ENCODE measurements at places on chromosomes 5 and 9. TPM values are rescaled to one million over a fixed set of nuclear protein-coding genes. Genes with fewer than 3 reads are reported as not detected.

DNA sequence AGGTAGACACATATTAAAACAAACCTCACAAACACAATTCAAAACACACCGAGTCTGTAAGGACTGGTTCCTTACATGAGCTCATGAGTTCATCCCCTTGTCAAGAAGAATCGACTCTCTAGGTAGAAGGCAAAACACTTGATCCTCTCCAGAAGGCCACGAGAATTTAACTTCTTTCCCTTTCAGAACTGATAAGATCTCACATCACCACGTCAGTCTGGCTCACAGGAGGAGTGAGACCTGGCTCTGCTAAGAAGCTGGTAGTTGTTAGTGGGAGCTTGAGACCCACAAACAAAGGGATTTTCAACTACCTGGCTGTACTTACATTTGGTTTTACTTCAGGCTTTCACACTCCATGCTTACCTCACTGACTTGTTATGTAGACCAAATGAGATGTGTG, 459.2 kb downstream of the ARHGEF28 start:
- no peak for DNase-seq

- DNase-seq = no peak
Observed at GRCh38 chr5:65907135-65907534, 19.2 kb upstream of the ERBIN start.

DNA sequence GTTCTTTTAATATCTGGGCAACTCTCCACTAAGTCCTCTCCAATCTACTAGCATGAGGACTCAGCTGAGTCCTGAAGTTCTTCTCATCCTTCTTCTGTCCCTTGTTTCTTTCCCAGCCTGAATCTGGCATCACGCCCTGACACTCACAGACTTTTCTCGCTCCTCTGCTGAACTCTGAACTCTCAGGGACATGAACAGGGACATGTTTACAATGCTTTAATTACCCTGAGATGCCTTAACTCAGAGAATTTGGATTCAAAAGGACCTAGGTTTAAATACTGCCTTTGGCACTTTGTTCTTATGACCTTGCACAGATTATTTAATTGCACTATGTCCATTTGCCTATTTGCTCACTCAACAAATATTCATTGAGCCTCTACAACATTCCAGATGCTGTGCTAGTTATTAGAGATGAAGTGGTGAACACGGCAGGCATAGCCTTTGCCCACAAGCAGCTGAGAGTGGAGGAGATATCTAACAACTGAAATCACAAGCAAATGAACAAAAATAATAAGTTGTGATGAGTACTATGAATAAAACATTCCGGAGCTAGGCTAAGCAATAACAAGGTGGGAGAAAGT, 106.0 kb downstream of the ADRB2 start:
- DNase-seq = no peak

DNA sequence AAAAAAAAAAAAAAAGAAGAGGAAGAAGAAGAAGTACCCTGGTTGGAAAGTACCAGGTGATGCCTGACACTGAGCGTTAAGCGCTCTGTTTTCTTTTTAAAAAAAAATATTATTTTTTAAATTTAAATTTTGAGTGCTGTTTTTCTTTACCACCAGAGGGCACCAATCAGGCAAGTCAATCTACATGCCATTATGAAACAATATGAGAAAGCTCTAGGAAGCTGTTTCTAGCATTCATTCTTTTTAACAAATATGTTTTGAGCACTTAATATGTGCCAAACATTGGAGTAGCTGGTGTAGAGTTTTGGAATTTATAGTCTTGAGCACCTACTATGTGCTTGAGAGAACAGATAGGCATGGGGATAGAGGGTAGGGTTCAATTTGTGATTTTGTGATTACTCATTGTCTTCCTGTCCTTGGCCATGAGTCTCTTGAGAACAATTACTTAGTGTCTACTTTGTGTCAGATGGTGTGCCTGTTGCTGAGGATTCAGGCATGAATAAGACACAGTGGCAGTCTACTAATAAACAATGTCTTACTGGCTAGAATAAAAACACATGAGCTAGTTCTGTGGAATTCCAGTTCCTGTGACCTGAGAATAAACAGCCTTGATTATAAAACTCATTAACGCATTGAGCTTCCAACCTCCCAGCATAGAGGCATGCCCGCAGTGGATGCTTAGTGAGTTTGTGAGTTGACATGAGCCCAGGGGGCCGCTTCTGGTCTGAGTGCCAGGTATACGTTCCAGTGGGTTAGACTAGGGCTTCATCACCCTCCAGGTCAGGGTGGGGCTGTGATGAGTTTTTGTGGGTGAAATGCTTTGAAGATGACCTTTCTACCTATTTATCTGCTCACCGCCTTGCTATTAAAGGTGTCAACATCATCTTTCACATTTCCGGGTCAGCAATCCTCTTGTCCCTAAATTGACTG, 3.0 kb upstream of the UBE2R2 start:
- DNase-seq = peak; percentile 65

DNA sequence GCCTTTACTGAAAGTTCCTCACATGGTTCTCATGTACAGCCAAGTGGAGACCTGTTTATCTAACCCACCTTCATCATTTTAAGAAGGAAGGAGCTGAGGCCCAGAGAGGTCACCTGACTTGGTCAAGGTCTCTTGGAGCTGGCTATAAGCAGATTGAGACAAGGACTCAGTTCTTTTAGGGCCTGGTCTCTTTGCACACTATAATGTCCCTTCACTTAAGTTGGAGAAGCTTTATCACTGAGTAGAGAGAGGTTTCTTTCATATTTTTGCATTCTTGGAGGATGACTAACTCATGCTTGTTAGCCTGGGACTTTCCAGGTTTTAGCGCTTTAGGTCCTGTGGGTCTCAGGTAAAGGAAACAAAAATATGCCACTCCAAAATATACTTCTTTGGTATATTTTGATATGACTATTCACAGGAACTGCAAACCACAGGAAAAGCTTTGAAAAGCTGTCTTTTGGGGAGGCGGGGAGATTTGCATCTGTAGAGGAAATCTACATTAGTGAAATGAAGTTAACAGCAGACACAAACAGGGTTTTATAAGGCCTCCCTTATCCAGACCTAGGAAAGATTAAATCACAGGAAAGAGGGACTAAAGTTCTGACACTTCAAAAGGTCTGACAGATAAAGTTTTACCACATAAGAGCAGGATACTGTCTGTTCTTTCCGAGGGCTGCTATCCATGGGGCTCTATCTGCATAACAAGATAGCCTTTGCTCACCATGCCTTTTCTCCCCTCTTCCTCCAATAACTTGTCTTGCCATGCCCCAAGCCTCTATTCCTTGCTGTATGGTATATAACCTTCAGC, 95.8 kb upstream of the ANKRD55 start:
- peak; percentile 63 for DNase-seq

The TLE1 gene
- 0.74 TPM for total RNA-seq

The LIFR gene
- total RNA-seq = not detected

The CCNJL gene
- total RNA-seq = not detected

The AGXT2 gene
- total RNA-seq = not detected

The OTP gene
- not detected for total RNA-seq
